Activated CD4-positive, alpha-beta T cell treated with anti-CD3 and anti-CD28 coated beads for 24 hours (primary cell): ENCODE measurements at places on chromosomes 12 and 14.

GRCh38 chr12:25332143-25332542 is 81.4 kb upstream of the KRAS start:
- no peak for DNase-seq

DNA sequence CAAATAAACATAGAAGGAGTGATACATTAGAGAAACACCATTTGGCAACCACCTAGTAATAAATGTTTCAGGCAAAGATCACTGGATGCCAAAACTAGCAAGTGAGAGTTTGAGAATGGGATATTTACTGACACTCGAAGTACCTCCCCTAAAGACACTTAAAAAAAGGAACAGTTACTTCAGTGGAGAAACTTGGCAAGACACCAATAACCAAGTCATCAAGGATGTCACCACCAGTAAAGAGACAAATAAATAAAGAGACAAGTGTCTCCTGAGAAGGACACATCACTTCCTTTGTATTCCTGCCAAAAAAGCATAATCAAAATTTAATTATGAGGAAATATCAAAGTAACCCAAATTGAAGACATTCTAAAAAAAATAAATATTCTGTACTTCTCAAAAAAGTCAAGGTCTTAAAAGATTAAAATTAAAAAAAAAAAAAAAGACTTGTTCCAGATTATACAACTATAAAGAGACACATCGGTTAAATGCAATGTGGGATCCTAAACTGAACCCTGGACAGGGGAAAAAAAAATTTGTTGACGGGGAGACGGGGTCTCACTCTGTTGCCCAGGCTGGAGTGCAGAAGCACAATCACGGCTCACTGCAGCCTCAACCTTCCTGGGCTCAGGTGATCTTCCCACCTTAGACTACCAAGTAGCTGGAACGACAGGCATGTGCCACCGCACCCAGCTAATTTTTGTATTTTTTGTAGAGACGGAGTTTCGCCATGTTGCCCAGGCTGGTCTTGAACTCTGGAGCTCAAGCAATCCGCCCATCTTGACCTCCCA is 26.4 kb downstream of the TM7SF3 start:
- no peak for DNase-seq

GRCh38 chr14:54503486-54503885 is 6.2 kb upstream of the CGRRF1 start:
- no peak for DNase-seq

GRCh38 chr12:124208489-124208888 is 86.4 kb upstream of the RFLNA start:
- DNase-seq, result no peak

GRCh38 chr12:4743046-4743445 is 22.8 kb downstream of the GALNT8 start:
- DNase-seq, result no peak

DNA sequence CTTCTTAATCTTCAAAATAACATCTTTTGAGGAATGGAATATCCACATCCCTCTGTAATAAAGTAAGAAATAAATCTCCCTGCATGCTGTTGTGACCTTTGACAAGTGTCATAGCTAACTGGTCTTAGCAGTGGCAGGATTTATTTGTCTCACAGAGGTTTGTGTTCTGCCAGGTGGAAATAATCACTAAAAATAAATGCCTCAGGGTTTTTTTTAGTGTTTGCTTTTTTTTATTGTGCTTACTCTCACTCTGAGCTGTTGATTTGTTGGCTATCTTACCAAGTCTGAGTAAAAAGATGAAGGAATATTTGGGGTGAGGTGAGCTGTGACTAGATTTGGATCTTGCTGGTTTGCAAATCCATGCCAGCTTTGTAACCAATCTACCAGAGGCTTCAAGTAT is 285.4 kb downstream of the ALG10B start:
- DNase-seq, result no peak

DNA sequence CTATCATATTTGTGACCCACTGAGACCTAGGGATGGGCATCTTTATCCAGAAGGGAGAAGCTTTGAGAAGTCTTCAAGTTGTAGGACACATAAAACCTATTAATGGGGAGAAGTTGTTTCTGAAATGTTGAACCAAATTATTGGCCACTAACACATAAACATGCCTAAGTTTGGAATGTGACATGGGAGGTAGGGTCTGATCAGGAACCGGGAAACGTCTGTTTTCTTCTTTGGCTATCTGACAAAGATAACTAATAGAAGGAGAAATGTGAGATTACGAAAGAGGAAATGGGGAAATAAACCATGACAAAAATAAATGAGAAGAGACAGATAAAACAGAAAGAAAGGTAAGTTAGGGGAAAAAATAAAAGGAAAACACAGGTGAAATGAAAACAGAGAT is 425.2 kb downstream of the EGLN3 start:
- no peak for DNase-seq

- no peak for DNase-seq
Observed at GRCh38 chr12:91984556-91984955, 161.1 kb downstream of the BTG1 start.

- DNase-seq, result no peak
Observed at GRCh38 chr12:127271776-127272175, 995.2 kb upstream of the TMEM132C start.

GRCh38 chr12:132477017-132477702 is 12.8 kb upstream of the FBRSL1 start:
- DNase-seq, result no peak

DNA sequence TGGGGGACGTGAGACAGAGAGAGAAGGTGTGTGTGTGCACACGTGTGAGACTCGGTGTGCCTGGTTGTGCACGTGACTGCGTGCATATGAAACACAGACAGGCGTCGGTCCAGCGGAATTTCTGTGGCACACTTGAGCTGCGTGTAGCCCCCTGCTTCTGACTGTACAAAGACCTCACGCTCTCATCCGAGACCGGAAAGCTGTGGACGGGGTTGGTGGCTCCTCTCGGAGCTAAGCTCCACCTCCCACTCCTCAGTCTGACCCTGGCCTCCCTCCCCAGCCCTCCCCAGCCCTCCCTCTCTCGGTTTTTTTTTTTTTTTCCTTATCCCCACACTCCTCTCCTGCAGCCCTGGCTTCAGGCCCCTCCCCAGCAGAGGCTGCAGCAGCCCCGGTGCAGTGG is 8.3 kb upstream of the C14orf180 start:
- no peak for DNase-seq

- DNase-seq, result no peak
Observed at GRCh38 chr12:52087961-52088820, 8.7 kb downstream of the SMIM41 start.

- DNase-seq, result no peak
Observed at GRCh38 chr12:110725267-110725666, 17.4 kb downstream of the PPP1CC start.

DNA sequence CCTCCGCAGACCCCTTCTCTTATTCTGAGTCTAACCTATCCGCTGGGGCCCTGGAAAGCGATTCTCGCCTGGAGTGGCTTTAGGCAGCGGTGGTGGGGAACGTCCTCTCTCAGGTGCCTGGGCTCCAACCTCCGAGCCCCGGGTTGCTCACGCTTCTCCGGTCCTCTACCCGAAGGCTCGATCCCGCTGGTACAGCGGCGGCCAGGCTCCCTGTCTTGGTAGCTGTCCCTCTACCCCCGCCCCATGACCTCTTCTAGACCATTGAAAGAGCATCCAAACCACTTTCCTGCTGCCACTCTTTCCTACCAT is 505 bp upstream of the HEBP1 start:
- DNase-seq, result peak; percentile 8

- DNase-seq, result peak; percentile 27
Observed at GRCh38 chr14:105419195-105420091, at the start of gene MTA1. MTA1 (plus strand) TSS chr14:105419827; CDS start chr14:105420036, 209 bp downstream.
